ENCODE measurements at places on chromosomes 4 and X.

DNA sequence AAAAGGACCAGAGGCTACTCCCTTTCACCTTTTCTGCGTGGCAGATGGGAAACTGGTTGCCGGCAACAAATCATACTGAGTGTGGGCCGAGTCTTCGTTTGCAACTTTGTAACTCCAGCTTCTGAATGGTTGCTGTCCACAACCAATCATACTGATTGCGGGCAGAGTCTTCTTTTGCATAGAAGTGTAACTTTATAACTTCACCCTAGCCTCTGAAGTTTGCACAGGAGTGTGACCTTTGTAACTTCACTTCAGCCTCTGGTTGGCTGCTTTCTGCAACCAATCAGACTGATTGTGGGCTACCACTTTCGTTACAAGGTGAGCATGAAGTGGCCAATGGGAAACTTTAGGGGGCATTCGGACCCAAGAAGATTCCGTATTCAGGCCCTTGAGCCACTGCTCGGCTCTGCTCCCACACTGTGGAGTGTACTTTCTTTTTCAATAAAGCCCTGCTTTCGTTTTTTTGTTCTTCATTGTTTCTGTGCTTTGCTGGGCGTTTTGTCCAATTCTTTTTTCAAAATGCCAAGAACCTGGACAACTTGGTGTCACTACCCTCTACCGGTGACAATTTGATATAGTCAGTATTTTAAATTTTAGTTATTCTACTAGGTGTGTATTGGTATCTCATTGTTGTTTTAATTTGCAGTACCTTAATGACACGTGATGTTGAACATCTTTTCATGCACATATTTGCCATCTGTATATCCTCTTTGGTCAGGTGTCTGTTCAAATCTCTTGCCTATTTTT, 9.0 kb upstream of the PAGE5 start:
- H3K4me1 ChIP-seq = no peaks in the 10 kb centered on the region
- H3K27me3 ChIP-seq = no peaks in the 10 kb centered on the region
- H3K27ac ChIP-seq = no peak overlapping the region
- no peak for DNase-seq
- H3K4me3 ChIP-seq = no peak overlapping the region

DNA sequence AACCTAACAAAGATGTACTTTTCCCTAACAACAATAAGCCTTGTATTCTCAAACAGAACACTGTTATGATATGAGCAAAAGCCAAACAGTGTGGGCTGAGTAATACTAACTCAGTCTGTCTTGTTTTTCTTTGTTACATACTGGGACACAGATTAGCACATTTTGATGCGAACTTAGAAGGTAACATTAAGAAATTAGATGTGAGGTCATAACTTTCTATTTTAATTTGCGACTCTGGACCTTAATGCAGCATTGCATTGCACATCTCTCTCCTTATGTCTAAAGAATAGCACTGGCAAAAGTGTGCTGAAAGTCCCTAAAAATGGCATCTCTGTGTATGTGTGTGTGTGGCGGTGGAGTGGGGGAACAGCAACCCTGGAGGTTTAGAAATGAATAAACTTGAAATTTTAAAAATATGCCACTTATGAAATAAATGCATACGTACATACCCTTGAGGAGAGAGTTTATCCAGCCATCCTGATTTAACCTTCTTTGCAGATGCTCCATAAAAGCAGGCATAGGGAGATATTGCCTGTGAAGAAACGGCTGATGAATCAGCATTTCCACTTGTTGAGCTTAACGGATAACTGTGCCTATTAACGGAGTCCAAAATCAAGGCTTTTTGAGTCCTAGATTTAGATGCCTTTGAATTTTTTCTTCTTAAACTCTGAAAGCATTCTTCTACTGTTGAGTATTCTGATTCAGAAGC, 34.2 kb downstream of the ARAP2 start:
- H3K27me3 ChIP-seq = no peaks in the 10 kb centered on the region
- no peak overlapping the region for H3K4me3 ChIP-seq
- no peak for DNase-seq
- no peaks in the 10 kb centered on the region for H3K36me3 ChIP-seq
- H3K27ac ChIP-seq = no peak overlapping the region
- no peaks in the 10 kb centered on the region for H3K4me1 ChIP-seq

- no peak for DNase-seq
- no peak overlapping the region for H3K27ac ChIP-seq
- peaks cover 10% of the 10 kb centered on the region for H3K36me3 ChIP-seq
- H3K27me3 ChIP-seq = no peaks in the 10 kb centered on the region
Observed at GRCh38 chr4:165294907-165295306, 32.6 kb upstream of the MSMO1 start.

DNA sequence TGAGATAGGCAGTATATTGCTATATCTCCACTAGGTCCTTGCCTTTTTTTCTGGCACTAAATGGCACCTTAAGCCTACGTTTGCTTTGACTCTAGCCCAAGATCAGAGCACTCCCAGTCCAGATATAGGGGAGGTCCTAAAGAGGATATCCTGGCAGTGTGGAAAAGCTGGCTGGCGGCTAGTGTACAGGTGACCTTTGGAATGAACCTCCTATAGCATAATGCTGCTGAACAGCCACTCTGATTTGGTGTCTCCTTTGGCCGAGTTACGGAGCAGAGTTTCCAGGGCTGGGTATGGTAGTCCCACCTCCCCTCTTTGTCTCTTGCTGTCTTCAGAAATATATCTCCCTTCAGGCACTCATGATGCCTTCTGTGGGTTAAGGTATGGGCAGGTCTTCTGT, 53.9 kb downstream of the PHEX start:
- no peaks in the 10 kb centered on the region for H3K4me1 ChIP-seq
- H3K27ac ChIP-seq = no peak overlapping the region
- H3K36me3 ChIP-seq = no peaks in the 10 kb centered on the region
- DNase-seq = no peak
- H3K4me3 ChIP-seq = no peak overlapping the region

GRCh38 chrX:132375941-132376340, 112.9 kb downstream of the MBNL3 start:
- no peak overlapping the region for H3K4me3 ChIP-seq
- H3K4me1 ChIP-seq = no peaks in the 10 kb centered on the region
- H3K36me3 ChIP-seq = no peaks in the 10 kb centered on the region

GRCh38 chrX:332496-332860, 13.9 kb upstream of the GTPBP6 start:
- H3K4me1 ChIP-seq = peaks cover 8% of the 10 kb centered on the region
- no peaks in the 10 kb centered on the region for H3K36me3 ChIP-seq
- no peak for DNase-seq
- H3K4me3 ChIP-seq = no peak overlapping the region
- peaks cover 4% of the 10 kb centered on the region for H3K27me3 ChIP-seq
- no peak overlapping the region for H3K27ac ChIP-seq

GRCh38 chr4:55345054-55345453, 988 bp upstream of the SRD5A3 start:
- no peak overlapping the region for H3K27ac ChIP-seq
- no peak for DNase-seq
- H3K4me1 ChIP-seq = peaks cover 24% of the 10 kb centered on the region
- H3K36me3 ChIP-seq = no peaks in the 10 kb centered on the region

DNA sequence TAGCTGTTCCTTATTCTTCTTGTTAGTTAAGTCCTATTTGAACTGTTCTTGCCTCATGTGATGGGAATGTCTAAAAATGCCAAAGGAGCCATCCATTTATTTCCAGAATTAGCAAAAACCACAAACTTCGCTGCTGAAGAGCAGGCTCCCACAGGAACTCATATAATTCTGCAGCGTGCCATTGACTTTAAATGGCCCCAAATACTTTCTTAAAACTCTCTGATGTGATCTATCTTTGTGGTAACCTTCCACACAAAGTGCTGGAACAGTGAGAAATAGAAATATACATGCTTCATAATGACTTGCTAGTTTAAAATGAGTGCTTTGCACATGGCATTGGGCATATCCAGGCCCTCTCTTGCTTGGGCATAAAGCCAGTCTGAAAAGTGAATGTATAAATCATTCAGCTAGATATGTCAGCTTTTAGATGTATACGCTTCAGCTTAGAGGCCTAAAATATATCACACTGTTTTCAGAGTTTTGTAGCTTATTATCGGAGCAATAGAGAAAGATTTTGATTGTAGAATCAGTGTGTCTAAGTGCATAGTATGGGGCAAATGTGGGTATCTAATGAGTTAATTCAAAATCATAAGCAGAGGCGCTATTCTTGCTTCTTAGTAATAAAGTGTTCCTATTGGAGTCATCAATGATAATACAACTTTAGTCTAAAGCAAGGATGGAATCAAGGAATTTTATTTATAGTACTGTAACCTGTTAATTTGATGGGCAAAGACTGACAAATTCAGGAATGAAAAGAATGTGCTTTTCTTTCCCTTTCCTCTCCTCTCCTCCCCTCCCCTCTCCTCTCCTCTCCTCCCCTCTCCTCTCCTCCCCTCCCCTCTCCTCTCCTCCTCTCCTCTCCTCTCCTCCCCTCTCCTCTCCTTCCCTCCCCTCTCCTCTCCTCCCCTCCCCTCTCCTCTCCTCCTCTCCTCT, 392.2 kb upstream of the ZFP42 start:
- H3K27me3 ChIP-seq = peaks cover 12% of the 10 kb centered on the region
- H3K36me3 ChIP-seq = no peaks in the 10 kb centered on the region
- H3K27ac ChIP-seq = no peak overlapping the region
- DNase-seq = no peak

- H3K36me3 ChIP-seq = no peaks in the 10 kb centered on the region
- H3K4me3 ChIP-seq = no peak overlapping the region
- H3K27me3 ChIP-seq = no peaks in the 10 kb centered on the region
Observed at GRCh38 chr4:123986268-123986798, 589.7 kb downstream of the SPRY1 start.

GRCh38 chrX:124257924-124258702, 74.3 kb upstream of the TEX13D start:
- H3K27ac ChIP-seq = no peak overlapping the region
- no peaks in the 10 kb centered on the region for H3K27me3 ChIP-seq
- no peaks in the 10 kb centered on the region for H3K4me1 ChIP-seq

GRCh38 chr4:78022517-78022916, 34.6 kb upstream of the FRAS1 start:
- H3K36me3 ChIP-seq = no peaks in the 10 kb centered on the region
- no peak overlapping the region for H3K27ac ChIP-seq
- H3K27me3 ChIP-seq = no peaks in the 10 kb centered on the region

- no peaks in the 10 kb centered on the region for H3K27me3 ChIP-seq
- H3K36me3 ChIP-seq = no peaks in the 10 kb centered on the region
- no peak overlapping the region for H3K27ac ChIP-seq
- DNase-seq = no peak
- no peaks in the 10 kb centered on the region for H3K4me1 ChIP-seq
- no peak overlapping the region for H3K4me3 ChIP-seq
Observed at GRCh38 chr4:98786866-98787265, 128.5 kb upstream of the TSPAN5 start.

DNA sequence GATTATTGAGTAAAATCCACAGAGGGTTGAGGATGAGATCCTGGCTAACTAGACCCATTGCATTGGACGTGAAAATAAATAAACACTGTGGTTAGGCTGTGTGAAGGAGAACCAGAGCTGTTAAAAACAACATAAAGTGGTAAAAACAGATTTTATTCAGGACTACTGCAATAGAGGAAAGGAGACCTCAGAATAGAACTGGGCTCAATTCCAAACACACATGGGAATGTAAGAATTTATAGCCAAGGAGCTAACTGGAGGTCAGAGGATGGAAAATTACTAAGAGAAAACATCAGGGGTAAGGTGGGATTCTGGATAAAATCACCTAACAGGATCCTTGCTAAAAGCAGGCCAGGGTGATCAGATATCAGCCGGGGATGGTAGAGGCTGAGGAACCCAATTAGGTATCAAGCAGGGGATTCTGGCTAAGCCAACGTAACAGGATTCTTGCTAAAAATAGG, 112.4 kb downstream of the RNF150 start:
- H3K4me1 ChIP-seq = peaks cover 33% of the 10 kb centered on the region
- no peaks in the 10 kb centered on the region for H3K27me3 ChIP-seq
- no peak overlapping the region for H3K4me3 ChIP-seq
- no peak for DNase-seq
- no peaks in the 10 kb centered on the region for H3K36me3 ChIP-seq

- no peak overlapping the region for H3K27ac ChIP-seq
- no peak overlapping the region for H3K4me3 ChIP-seq
- DNase-seq = no peak
- H3K36me3 ChIP-seq = no peaks in the 10 kb centered on the region
- no peaks in the 10 kb centered on the region for H3K4me1 ChIP-seq
- no peaks in the 10 kb centered on the region for H3K27me3 ChIP-seq
Observed at GRCh38 chr4:56316011-56316650, 71.2 kb downstream of the AASDH start.

Data from adrenal gland (tissue), 19 donors.